ENCODE measurements at places on chromosomes 4 and X. TPM values are rescaled to one million over a fixed set of nuclear protein-coding genes. Genes with fewer than 3 reads are reported as not detected.

GRCh38 chrX:31981546-31982062 is 909.8 kb upstream of the FTHL17 start:
- H3K4me3 ChIP-seq: no peak overlapping the region
- DNase-seq: no peak

DNA sequence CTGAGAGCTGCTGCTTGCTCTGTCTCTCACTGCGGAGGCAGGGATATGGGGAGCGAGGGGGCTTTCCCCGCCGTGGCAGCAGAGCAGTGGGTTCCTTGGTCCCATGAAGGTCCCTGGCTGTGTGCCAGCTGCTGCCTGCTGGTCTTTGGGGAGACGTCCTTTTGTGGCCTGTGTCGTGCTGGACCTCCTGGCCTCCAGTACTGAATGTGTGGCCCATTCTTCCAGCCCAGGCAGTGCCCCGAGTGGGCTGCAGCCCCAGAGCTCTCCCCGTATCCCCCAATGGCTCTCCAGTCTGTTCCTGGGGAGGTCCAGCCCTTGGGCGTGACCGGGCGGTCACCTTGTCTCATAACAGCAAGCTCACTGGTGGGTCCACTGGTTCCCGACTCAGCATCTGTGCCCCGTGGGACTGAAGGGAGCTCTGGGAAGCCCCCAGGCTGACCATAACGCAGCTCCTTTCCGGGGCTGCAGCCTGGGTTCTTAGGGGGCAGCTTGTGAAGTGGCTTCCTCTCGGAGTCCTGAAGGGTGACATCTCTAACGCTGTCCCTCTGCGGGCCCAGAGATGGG is 115.6 kb downstream of the SMIM20 start:
- H3K4me1 ChIP-seq: peaks cover 37% of the 10 kb centered on the region
- no peak for DNase-seq

DNA sequence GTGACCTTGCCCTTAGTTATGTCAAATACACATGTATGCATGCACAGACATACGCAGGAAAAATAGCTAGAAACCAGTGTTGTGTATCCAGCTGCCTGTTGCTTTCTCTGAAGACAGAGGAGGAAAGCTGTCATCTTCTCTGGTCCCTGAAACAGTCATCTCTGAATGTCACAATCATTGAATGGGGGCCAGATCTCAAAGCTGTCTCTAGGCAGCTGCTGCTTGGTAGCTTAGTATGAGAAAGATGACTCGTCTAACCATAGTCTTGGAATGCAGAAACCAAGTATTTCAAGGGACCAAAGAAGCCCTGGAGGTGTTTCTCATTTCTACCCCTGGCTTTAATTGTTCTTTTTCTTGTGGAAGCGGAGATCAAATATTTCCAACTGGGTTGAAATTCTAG is 4.0 kb downstream of the GRIA3 start:
- no peaks in the 10 kb centered on the region for H3K36me3 ChIP-seq
- H3K4me3 ChIP-seq: no peak overlapping the region
- H3K27me3 ChIP-seq: peaks cover 17% of the 10 kb centered on the region
- no peak for DNase-seq

DNA sequence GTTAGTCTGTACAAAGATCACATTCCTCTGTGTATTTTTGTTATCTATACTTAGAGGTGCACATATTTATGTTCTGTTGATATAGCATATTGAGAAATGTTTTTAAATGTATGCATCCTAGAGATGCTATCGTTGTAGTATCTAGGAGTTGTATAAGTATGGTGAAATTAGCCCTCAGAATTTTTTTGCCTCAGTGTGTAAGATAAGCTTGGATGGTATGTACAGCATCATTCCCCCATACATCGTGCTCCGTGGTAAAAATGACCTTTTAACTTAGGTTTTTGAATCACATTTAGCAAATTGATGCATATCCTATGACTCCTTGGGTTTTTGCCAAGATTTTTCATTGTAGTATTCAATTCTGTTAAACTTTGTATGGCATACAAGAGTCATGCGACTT is 113.5 kb downstream of the RPA4 start:
- H3K36me3 ChIP-seq: no peaks in the 10 kb centered on the region
- no peak overlapping the region for H3K4me3 ChIP-seq
- no peaks in the 10 kb centered on the region for H3K27me3 ChIP-seq

Gene PABPC4L
- 1.8 TPM for total RNA-seq

Gene XAGE2
- total RNA-seq: not detected
